Heart right ventricle (tissue), 16 donors: ENCODE measurements at places on chromosomes 3 and 15. TPM values are rescaled to one million over a fixed set of nuclear protein-coding genes. Genes with fewer than 3 reads are reported as not detected.

FANCD2OS gene
- not detected for total RNA-seq

CAPN3 gene
- 5.0 TPM for total RNA-seq

DNA sequence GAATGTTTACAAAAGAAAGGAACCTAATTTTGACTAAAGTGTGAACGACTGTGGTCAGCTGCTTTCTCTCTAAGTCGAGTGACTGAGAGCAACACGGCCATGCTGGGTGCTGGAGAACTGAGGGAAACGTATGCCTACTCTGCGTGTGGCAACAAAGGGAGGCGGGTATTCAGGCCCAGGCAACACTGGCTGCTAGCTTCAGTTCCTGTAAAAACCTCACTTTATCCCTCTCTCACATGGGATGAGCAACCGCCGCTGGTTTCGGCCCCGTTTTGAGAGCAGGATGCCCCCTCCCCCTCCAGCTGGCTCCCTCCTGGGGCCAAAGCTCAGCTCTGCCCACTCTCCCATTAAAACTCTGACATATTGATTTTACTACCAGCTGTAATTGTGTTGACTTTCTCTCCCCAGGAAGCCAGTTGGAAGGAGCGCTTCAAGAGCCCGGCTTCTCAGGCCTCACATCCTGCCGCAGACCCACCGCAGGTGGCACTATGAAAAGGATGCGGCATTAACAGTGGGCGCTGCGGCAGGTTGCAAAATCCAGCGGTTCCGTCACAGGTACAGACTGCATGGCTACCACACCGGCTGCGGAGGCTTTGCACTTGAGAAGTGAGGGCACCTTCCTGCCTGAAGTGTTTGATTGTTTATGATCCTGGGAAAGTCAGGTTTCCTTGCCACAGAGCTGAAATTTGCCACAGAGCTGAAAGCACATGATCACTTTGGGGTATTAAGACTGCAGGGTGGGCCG is 12.7 kb downstream of the PLXND1 start:
- DNase-seq, result no peak

GRCh38 chr3:127123533-127123932 is 69.4 kb upstream of the PRR23E start:
- DNase-seq, result no peak

DNA sequence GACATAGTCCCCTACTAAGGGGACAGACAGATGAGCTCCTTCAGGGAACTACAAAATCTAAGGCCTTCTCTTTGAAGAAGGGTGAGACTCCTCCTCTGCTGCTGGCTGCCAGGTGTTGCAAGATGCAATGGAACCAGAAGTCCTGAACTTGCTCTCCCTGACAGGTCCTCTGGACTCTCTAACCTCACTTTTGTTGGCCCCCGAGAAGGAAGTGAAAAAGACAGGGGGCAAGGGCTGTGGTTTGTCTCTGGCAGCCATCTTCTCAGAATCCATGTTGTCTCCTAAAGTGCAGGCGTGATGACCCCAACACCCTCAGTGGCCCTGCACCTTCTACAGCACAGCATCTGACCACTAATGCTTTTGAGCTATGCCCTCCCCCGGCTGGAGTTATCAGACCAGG is 292.5 kb downstream of the CHST2 start:
- no peak for DNase-seq

DNA sequence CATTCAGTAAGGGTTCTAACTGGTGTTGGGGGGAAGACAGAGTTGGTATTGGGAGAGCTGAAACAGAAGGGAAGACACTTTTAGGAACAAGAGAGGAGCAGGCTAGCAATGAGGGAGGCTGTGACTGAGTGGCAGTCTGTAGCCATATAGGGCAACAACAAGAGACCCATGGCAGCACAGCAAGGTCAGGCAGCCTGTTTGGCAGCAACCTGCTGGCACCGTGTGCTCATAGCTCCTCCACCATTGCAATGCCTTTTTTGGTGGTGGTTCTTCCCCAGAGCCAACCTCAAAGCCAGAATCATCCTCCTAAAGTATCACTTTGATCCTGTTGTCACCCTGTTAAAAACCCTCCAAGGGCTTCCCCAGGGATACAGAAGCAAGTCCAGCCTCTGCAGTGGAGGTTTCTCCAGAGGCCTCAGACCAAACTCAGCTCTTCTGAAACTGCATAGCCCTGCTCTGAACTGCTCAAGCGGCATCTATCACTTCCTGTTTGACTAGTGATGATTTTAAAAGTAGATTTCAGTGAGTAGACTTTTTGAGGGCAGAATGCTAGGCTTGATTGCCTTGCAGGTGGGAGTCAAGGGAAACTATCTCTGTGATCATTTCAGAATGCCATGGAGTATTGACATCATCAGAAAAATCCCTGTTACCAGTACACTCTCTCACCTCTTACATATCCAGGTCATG is 176.9 kb downstream of the STAC start:
- no peak for DNase-seq

DNA sequence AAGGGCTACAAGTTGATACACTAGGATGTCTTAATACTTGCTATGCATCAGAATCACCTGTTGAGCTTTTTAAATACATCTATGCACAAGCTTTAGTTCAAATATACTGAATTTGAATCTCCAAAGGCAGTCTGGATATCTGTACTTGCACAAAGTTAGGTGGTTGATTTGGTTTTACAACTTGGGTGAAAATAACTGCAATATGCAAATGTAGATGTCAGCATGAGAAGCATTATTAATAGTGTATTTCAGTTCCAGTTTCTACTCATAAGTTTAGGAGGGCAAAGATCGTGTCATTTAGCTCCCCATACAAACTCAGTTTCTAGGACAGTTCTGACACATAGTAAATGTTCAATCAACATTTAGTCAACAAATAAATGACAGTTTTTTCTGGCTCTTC is 25.6 kb downstream of the IQCB1 start:
- DNase-seq, result no peak
